ENCODE measurements at places on chromosomes 7 and 10.

- no peak for DNase-seq
Observed at GRCh38 chr7:70092314-70093204, 494.3 kb downstream of the AUTS2 start.

GRCh38 chr7:115707258-115708012 lies 323.1 kb downstream of the TFEC start:
- no peak for DNase-seq

DNA sequence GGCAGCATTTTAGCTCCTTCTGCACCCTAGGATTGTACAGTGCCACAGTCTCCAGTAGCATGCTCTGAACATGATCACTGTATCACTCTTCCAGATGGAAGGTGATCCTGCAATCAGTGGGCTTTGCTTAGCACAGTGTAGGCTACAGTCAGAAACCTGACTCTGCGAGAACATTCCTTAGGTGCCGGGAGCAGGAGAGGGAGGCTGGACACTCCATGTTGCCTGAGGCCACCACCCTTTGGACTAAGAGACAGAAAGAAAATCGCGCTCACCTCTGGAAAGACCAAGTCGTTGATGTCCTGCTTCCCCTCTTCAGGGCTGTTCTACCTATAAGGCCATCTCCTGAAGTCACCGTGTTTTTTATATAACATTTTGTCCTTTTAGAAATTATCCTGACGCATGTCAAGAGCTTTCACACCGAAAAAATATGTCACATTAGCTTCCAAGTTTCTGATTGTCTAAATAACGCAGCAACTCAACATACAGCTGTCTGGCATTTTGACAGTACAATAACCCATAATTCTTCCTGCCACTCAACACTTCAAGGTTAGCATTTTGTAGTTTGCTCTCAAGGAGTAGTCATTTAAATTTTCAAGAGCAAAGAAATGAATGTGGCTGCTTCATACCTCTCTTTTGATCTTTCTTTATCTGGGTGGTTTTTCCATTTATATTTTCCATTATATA lies 563.1 kb downstream of the LRMDA start:
- DNase-seq: no peak

DNA sequence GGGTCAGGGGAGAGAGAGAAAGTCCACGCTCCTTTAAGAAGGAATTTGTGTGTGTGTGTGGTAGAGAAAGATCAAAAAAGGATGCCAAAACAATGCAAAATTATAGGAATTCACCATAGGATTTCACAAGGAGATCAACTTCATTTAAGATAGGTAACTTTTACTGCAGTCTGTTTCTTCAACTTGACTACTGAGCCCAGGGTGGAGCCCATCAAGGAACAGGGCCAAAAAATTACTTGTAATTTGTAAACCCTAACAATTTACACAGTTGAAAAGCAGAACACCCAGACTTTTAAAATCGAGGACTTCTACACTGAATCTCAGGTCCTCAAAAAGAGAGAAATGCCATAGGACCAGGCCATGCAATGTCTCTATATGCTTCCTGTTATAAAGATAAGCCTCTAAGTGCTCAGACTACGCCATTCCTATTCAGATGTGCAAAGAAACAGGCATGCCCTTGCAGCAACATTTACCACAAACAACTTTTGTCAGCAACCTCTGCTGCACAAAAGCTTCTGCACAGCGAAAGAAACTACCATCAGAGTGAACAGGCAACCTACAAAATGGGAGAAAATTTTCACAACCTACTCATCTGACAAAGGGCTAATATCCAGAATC lies 10.6 kb upstream of the GIMAP4 start:
- no peak for DNase-seq

GRCh38 chr7:114007386-114007785 lies 88.6 kb upstream of the PPP1R3A start:
- no peak for DNase-seq

- no peak for DNase-seq
Observed at GRCh38 chr7:24494832-24495231, 78.4 kb upstream of the PALS2 start.

- DNase-seq: peak; percentile 19
Observed at GRCh38 chr10:6918305-6918704, 338.2 kb upstream of the PRKCQ start.

DNA sequence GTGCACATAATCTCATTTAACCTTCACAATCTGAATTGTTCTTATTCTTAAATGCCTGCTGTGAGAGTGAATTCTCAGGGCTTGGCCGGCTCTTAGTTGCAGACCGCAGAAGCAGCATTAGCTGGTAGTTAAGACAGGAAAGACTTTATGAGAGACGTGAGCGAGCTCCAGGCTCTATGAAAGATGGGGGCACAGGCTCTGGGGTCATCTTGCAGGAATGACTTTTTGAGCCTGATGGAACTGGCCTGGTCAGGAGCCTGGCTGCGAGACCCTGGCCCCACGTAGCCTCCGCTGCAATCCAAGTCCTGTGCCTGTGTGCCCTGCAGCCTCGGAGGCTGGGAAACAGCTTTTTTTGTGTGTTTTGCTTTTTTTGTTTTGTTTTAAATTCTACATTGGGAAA lies 958.8 kb upstream of the ZNF722 start:
- no peak for DNase-seq

DNA sequence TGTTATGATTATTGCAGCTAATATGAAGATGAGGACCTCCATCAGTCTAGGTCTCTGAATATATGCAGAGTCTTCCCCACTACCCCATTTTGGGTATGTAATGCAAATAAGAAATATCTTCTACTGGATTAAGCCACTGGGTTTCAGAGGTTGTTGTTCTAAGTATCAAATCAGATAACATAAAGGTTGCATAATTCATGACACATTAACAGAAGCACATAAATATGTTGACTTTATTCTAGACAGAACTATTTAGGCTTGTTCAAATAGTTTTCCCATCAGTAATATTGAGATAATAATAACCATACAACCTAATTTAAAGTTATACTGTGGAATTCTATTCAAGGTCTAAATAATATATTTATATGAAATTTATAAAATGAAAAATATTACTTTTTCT lies 157.1 kb downstream of the ETV1 start:
- no peak for DNase-seq

- no peak for DNase-seq
Observed at GRCh38 chr7:134029743-134030142, 97.4 kb upstream of the LRGUK start.

- no peak for DNase-seq
Observed at GRCh38 chr7:45689011-45689796, 115.0 kb downstream of the ADCY1 start.

DNA sequence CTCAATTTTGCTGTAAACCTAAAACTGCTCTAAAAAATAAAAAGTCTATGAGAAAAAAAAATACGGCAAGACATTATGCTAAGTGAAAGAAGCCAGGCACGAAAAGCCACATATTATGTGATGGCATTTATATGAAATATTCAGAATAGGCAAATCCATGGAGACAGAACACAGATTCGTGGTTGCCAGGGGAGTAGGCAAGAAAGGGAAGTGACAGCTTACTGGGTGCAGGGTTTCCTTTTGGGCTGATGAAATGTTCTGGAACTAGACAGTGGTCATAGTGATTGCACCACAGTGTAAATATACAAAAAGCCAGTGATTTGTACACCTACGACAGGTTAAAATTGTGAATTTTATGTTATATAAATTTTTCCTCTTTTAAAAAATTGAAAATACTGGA lies 41.3 kb upstream of the GLI3 start:
- no peak for DNase-seq

DNA sequence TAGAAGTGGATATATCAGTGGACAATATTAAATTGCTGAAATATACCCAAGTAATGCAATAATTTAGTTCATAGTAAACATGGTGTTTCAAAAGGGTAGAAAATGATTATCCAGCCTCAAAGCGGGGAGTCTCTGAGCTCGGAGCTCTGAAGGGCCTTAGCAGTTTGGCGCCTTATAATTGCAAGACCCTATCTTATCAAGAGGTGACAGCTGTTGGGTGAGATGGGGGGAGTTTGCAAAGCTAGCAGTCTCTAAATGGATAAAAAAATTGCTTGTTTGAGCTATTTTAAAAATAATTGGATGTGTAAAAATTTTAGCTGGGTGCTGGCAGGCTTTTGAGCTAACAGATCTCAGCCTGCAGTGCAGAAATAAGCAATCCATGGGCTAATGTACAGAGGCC lies 219.2 kb downstream of the CCSER2 start:
- no peak for DNase-seq

DNA sequence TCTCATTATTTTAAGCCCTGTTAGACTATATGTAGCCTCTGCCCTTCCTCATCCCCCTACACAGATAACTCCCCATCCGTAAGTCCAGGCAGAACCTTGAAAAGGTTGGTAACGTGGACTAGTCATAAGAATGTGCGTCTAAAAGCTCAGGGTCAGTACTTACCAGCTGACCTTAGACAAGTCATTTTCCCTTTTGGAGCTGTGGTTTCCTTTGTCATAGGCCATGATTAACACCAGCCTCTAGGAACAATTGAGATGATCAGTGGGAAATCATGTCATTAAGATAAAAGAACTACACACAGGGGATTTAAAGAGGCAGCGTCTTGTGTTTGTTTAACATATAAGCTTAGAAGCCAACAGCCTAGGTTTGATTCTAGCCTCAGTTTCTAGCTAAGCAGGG lies 6.9 kb upstream of the UNC5B start:
- no peak for DNase-seq

Measured in hypothalamus (tissue), 51 donors.